GM04504 (cell line): ENCODE measurements at places on chromosomes 16 and 17.

DNA sequence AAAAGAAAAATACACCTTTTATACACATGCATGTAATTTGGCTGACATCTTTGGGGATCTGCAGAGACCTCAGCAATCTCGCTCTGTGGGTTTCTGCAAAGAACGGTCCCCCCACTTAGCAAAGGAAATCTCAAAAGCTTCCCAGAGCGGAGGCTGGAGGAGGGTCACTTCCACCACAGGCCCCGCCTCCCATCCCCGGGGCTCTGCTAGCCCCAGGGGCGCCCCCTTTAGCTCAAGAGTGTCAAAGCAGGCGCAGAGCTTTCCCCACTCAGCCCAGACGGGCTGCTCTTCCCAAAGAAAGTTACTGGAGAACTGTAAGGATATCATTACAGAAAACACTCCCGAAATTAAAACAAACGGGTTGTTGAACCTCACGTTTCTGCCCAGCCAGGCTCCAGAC is 11.4 kb downstream of the SLC13A5 start:
- DNase-seq, result no peak

DNA sequence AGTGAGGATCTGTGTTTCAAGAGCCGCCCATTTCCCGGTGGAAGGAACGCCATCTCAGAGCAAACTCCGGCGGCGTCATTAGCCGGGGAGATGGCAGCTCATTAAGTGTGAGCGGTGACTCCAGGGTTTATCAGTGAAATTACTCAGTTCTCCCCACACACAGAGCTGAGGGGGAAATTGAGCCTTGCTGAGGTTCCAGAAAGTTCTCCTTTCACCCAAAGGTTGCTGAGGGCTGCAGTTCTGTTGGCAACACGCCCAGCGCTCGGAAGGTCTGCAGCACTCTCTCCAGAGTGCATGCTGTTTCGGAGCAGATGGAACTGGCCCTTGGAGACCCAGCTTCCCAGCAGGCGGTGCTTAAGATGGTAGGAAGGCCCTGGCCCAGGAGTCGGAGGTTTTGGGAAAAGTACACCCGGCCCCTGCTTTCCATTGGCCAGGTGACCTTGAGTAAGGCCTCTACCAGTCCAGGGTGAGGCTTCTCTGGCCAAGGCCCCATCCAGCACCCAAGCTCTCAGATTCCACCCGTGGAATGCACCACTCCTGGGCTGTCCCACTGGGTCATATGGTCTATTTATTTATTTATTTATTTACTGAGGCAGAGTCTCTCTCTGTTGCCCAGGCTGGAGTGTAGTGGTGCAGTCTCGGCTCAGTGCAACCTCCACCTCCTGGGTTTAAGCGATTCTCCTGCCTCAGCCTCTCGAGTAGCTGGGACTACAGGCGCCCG is 167.7 kb upstream of the CIBAR2 start:
- no peak for DNase-seq

DNA sequence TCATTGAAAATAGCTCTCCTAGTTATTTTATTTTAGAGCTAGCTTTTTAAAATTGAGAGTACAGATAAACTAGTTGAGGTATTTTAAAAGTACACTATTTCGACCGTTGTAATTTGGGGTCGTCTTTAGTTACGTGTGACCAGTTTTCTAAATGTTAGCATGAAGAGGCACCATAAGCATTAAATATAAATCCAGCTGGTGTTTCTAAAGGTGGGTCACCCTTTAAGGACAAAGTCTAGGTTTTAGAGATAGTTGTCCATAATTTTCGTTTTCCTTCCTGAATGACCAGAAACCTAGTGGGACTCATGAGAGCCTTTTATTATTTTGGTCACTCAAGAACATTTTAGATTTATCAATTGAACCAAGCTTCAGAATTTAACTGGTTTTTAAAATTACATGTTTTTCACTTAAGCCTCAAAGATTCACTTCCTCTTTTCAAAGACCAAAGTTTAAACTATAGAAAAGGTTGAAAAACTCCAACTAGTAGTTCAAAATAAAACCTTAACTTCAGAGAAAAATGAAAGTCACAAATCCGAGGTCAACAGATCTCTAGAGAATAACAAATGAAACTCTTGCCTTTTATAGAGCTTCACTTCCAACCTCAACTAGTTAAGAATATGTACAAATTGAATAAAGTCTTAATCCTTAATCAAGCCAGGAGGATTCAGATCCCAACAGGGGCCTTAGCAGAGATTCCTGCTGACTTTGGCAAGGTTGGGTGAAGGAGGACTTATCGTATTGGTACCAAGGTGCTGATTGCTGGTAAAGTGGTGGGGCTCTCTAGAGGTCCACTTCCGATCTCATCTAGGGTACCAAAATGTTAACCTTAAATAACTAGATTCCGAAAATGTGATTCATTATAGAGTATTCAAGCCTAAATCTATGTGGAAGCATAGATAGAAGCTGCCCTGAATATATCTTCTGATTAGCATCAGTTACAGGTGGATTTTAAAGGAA is 32.5 kb downstream of the PHKB start:
- no peak for DNase-seq

- DNase-seq, result no peak
Observed at GRCh38 chr17:6706996-6707395, 6.2 kb downstream of the SLC13A5 start.

DNA sequence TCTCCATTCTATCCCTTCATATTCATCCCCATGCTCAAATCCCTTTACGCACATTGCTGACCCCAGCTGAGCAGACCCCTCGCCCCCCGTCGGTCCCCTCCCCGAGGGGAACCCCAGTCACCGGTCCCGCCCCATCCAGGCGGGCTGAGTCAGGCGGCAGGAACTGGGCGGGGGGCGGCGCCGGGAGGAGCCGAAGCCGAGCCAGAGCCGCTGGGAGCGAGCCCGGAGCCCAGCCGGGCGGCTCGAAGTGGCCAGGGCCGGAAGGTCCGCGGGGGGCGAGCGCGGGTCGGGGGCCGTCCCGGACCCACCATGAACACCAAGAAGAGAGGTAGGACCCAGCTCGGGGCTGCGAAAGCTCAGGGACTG is 8.6 kb downstream of the RIPOR1 start:
- no peak for DNase-seq

DNA sequence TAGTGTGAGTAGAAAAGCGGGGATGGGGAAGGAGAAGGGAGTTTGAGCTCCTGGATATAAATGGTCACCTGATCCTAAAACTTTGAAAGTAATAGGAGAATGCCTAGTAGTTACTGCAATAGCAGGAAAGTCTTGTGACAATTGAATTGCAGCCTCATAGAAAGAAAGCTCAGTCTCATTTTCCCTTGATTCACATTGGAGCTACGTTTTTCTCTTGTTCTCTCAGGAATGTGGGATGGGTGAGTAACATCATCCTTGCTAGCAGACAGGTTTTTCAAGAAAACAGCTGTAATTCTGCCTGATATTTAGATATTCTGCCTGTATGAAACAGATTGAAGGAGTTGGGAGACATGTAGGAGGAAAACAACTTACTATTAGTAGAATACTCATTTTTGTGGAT is 25.3 kb downstream of the SF3B3 start:
- DNase-seq, result no peak

- peak; percentile 74 for DNase-seq
Observed at GRCh38 chr17:46063241-46063640, 64.2 kb downstream of the STH start.

DNA sequence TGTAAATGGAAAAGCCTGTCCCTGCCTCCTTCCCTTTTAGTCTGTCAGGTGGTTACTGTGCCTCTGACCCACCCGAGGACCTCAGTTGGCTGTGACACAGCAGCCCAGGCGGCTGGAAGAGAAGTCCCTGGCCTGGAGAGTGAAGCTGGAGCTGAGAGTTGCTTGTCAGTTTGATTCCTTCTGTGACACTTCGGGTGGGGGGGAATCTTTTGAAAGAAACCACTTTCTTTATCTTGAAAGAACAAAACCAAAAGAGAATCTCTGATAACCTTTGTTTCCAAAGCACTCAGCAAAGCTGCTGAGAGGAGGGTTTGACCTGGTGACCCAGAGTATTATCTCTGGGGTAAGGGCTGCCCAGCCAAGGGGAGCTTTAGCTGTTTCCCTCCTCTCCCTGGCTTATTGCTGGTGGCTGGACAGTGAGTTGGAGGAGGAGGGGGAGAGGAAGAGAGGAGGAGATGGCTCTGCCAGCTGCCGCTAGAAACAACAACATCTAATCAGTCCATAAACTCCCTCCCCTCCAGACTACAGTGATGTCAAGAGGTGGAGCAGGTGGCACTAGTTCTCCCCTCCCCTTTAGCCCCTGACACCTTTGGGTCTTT is 34.0 kb downstream of the YPEL2 start:
- DNase-seq, result no peak

DNA sequence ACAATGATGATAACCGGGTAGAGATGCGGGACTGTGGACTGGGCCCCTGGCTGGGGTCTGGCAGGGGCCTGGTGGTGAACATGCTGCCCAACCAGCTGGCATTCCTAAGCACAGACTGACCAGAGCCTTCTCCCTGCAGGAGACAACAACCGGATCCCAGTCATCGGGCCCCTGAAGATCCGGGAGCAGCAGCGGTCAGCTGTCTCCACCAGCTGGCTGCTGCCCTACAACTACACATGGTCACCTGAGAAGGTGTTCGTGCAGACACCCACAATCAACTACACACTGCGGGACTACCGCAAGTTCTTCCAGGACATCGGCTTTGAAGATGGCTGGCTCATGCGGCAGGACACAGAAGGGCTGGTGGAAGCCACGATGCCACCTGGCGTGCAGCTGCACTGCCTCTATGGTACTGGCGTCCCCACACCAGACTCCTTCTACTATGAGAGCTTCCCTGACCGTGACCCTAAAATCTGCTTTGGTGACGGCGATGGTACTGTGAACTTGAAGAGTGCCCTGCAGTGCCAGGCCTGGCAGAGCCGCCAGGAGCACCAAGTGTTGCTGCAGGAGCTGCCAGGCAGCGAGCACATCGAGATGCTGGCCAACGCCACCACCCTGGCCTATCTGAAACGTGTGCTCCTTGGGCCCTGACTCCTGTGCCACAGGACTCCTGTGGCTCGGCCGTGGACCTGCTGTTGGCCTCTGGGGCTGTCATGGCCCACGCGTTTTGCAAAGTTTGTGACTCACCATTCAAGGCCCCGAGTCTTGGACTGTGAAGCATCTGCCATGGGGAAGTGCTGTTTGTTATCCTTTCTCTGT is 5.1 kb upstream of the SLC7A6 start:
- no peak for DNase-seq

DNA sequence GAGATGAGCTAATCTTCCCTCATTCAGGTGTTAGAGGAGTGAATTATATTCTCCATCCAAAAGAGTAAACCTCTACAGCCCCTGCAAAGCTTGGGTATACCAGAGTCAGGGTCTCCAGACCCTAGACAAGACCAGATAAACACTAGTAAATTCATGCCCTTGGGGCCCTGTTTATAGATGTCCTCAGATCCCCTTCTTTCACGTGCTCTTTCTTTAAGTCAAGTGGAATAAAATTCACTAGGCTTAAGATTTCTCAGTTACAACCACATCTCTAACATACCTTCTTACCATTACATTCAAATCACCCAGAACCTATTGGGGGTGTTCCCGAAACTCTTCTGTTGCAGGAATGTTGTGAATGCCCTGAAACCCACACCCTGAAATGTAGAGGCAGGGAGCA is 2.2 kb upstream of the C17orf58 start:
- DNase-seq, result no peak

- no peak for DNase-seq
Observed at GRCh38 chr16:25693631-25694030, 1.9 kb downstream of the HS3ST4 start.

DNA sequence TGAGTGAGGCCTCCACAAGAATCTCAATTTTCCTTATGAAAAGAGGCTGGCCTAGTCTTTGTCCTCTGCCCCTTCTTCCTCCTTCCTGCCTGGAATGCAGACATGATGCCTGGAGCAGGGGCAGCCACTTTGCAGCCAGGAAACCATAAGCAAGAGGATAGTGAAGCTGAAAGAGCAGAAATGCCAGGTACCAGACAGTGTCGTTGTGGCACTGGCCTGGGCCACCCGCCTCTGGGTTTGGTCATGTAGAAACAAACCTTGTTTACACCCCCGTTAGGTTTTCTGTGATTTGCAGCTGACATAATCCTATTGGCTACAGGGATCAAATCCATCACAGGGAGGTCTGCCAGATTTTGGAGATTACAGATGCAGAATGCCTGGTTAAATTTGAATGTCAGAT is 16.5 kb downstream of the CBFA2T3 start:
- no peak for DNase-seq

DNA sequence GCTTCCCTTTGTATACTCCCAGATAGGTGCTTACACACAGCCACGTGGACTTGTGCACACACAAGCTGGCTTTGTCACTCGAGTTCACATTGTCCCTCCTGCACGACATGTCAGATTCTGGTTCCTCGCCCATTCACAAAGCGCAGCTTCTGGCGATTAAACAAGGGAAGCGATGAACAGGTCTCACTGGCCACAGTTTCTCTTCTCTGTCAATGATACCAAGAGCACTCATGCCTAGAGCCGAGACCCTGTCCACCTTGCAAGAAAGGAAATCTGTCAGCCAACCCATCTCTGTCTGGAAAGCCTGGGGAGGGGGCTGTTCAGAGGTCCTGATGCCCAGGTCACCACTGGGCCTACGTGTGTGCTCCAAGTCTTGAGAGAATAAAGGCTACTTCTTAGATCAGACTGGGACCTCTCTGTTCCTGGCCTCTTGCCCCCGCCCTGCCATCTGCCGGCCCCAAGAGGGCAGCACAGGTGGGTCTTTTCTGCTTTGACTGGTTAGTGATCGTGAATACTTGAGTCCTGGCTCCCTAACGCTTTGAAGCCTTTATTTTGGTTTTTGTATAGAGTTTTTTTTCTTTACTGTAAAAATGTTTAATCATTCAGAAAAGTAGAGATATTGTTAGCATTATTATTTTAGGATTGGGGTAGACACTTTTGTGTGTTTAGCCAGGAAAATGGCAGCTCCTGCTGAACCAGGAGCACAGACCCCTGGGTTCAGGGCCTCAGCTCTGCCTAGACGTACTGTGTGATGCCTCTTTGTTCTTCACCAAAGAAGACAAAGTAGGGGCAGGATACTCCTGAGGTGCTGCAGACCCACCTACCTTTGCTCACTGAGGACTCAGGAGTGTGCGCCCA is 104.7 kb downstream of the MRM1 start:
- peak; percentile 6 for DNase-seq

DNA sequence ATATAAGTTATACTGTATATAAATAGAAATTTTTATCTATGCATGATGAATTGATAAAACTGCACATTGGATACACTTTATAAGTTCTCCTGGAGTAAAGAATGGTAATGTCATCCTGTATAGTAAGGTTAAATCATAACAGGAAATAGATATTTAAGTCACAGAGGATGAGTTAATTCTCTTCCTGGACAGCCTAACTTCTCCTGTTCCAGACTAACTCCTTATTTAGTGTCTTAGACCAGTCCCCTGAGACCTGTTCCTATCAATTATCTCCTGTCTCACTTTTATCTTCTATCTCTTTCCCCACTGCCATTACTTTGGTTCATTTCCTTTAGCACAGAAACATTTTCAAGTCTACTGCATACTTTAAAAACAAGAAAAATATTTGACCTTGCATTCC is 46.5 kb downstream of the SSH2 start:
- DNase-seq, result no peak
